HT-29 (cell line): ENCODE measurements at places on chromosomes 3 and 15. TPM values are rescaled to one million over a fixed set of nuclear protein-coding genes. Genes with fewer than 3 reads are reported as not detected.

GRCh38 chr3:126547721-126548120, 11.0 kb downstream of the C3orf22 start:
- DNase-seq: no peak

- DNase-seq: no peak
Measured at GRCh38 chr3:98764472-98764884, 1.3 kb downstream of the ST3GAL6 start.

RSRC1 gene
- total RNA-seq: 17.4 and 17.8 TPM in 2 replicates

- DNase-seq: no peak
Measured at GRCh38 chr3:167830007-167830406, 94.5 kb downstream of the SERPINI1 start.

GRCh38 chr3:148847351-148847750, 17.7 kb upstream of the CPA3 start:
- no peak for DNase-seq

PGBD4 gene
- total RNA-seq: 1.5 and 1.7 TPM in 2 replicates

DPPA2 gene
- not detected in 2 replicates for total RNA-seq

CHST2 gene
- total RNA-seq: not detected in 2 replicates

C2CD4A gene
- 0.10 and 0.58 TPM in 2 replicates for total RNA-seq

ADAMTS17 gene
- 3.0 and 4.2 TPM in 2 replicates for total RNA-seq

NUDT16 gene
- 17.6 and 19.3 TPM in 2 replicates for total RNA-seq

GRCh38 chr3:72698154-72698917, 149.9 kb downstream of the SHQ1 start:
- DNase-seq: no peak

KBTBD13 gene
- not detected in 2 replicates for total RNA-seq

DNA sequence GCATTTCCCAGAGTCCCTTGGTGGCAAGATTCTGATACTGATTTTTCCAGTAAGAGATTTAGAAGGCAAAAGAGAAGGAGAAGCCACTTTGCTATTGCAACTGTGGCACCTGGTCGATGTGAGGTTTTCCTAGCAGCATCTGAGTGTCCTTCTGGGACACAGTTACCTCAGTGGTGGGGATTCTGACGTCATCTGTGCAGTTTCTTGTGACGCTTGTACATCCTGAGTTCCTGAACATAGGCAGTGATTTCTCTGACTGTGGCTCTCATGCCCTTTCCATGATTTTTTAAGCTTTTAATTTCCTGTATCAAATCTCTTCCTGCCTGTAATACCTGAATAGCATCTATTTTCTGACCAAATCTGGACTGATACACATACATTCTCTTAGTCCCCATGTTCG, 8.9 kb downstream of the USP13 start:
- no peak for DNase-seq

DNA sequence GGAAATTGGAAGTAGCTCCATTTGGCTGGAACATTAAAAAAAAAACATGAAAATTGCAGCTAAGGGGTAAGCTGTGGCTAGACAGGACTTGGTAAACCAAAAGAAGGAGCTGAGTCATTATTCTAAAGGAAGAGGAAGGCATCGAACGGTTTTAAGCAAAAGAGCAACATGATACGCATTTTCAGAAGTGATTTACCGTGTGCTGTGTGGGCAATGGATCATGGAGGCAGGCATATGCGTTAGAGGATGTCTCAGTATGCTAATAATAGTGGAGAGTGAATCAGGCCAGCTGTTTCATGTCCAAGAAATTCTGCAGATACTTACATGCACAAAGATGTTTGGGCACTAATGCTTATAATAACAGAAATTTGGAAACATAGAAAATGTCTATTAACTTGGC, 409.1 kb upstream of the ATP11B start:
- no peak for DNase-seq

GRCh38 chr15:22942877-22943276, 37.3 kb downstream of the CYFIP1 start:
- DNase-seq: no peak

GRCh38 chr3:46868287-46868686, 5.0 kb upstream of the MYL3 start:
- no peak for DNase-seq

GRCh38 chr3:193190146-193190786, 50.8 kb upstream of the PLAAT1 start:
- peak; percentile 56 for DNase-seq

GOLGA8S gene
- not detected in 2 replicates for total RNA-seq

- no peak for DNase-seq
Measured at GRCh38 chr3:184228376-184229137, 828 bp upstream of the VWA5B2 start.

CLDN16 gene
- not detected in 2 replicates for total RNA-seq

GOLGA6L7 gene
- total RNA-seq: not detected in 2 replicates
